Naive thymus-derived CD8-positive, alpha-beta T cell (primary cell): ENCODE measurements at places on chromosomes 6 and 20. TPM values are rescaled to one million over a fixed set of nuclear protein-coding genes. Genes with fewer than 3 reads are reported as not detected.

- DNase-seq: no peak
These were observed 99.6 kb upstream of the POPDC3 start for GRCh38 chr6:105279463-105279862.

DNA sequence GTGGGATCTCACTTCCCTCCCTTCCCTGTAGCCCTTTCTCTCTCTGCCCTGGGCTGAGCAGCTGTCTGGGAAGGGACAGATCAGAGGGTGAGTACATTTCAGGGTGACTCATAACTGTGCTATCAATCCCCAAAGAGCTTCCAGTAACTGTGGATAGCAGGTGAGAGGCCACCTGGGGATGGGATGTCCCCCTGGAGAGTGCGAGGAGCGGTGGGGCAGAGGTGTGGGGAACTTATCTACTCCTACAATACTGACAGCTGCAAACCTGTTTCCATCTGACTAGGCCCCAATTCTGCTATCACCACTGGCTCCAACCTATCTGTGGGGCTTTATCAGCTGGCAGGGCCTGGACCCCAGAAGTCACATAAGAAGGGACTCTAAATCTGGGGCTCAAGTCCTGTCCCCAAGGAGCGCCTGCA, 32.6 kb downstream of the KCNK5 start:
- DNase-seq: no peak

Gene SSTR4
- not detected for total RNA-seq

- no peak for DNase-seq
These were observed 898 bp downstream of the XRN2 start for GRCh38 chr20:21303872-21304586.

GRCh38 chr20:38131588-38132121, 33.4 kb downstream of the TGM2 start:
- DNase-seq: peak; percentile 37

GRCh38 chr20:32577657-32578056, 7.5 kb downstream of the NOL4L start:
- DNase-seq: no peak
